Activated CD4-positive, alpha-beta T cell treated with anti-CD3 and anti-CD28 coated beads, Interleukin-2, amount 50 U/mL, for 24 hours (primary cell): ENCODE measurements at places on chromosomes 7 and 10.

GRCh38 chr10:17212802-17213221, 11.3 kb upstream of the TRDMT1 start:
- DNase-seq, result no peak

DNA sequence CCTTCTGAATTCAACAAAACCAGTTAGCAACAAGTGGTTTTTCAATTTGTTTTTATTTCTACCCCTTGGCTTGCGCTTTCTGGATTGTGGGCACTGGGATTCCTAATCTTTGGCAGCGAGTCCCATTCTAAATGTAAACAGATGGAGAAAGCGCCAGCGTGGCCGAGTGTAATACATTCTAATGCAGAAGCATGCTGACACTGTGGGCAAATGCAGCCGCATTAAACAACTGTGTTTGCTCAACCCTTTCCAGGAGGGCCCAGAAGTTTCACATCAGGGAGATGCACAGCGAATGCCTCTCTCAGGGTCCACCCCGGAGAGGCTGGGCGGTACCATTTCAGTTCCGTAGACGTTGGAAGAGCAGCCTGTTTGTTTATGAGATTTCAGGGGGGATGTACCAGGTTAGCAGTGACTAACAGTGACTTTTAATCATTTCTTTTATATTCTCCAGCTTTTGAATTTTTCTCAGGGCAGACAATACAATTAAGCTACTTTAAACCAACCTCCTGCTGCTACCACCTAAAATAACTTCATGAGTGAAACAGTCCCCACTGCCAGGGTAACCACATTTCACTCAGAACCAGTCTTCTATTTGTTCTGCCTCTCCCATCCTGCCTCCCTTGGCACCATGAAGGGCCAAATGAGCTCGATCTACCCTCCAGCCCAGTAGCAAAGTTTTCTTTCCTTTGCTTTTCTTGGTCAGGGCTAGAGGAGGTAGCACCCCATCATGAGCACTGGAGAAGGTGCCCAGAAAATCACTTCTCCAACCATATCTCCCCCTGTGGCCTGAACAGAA, 164.2 kb upstream of the ITGB1 start:
- DNase-seq, result no peak

DNA sequence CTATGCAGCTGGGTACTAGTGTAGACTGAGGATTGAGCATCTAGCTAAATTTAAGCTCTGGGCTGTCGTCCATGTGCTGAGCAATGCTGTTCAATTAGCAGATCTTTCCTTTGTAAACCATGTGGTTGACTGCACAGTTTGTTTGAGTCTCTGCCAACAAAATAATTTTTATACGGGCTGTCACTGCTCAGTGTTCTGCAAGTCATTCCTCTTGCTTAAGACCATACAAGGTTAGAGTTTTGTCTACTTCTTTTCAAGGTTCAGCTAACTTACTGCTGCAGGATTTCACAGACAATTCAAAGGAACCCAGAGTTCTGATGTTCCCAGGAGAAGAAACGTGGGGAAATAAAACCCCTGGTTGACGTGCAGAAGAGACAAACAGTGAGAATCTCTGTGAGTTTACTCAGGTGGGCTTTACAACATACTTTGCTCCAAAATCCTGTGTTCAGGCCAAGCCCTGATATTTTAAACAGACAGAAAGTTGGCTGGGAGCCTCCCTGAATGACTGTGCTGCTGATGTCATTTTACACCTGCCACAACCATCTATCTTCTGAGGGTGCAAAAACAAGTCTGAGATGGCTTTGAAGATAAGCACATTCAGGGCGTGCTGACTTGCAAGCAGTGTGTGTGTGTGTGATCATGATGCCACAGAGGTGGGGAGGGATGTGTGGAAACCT, 177.1 kb upstream of the SVIL start:
- no peak for DNase-seq

GRCh38 chr7:51007551-51008505, 225.1 kb upstream of the GRB10 start:
- no peak for DNase-seq

DNA sequence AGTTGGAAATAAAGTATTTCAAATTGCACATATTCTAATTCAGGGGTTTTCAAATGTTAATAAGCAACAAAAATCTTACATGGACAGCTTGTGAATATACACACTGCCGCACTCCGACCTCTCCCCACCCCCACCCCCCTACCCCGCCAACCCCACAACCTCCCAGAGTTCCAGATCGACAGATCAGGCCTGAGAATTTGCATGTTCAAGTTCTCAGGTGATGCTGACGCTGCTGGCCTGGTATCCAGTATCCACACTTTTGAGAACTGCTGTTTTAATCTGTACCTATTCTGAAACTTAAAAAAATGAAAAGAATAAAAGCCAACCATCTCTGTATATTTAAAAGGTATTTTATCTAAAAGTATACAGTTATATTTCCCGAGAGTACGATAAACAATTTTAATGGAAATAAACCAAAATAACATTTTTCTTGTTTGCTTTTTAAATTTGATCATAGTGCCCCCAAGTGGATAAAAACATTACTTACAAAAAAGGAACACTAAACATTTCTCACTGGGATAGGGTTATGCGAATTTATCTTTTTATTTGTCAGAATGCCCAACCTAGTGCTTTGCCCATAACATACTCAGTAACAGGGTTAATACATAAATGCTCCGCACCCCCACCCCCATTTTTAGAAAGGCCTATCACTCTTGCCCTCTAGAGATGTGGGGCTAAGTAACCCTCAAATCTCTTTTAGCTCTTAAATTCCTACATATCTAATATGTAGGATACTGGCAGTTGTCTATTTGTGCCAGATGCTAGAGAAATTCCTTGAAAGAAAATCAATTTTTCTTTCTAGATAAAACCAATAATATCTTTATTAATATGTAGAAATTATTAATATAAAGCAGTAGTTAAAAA, 166.3 kb downstream of the RNF133 start:
- no peak for DNase-seq

DNA sequence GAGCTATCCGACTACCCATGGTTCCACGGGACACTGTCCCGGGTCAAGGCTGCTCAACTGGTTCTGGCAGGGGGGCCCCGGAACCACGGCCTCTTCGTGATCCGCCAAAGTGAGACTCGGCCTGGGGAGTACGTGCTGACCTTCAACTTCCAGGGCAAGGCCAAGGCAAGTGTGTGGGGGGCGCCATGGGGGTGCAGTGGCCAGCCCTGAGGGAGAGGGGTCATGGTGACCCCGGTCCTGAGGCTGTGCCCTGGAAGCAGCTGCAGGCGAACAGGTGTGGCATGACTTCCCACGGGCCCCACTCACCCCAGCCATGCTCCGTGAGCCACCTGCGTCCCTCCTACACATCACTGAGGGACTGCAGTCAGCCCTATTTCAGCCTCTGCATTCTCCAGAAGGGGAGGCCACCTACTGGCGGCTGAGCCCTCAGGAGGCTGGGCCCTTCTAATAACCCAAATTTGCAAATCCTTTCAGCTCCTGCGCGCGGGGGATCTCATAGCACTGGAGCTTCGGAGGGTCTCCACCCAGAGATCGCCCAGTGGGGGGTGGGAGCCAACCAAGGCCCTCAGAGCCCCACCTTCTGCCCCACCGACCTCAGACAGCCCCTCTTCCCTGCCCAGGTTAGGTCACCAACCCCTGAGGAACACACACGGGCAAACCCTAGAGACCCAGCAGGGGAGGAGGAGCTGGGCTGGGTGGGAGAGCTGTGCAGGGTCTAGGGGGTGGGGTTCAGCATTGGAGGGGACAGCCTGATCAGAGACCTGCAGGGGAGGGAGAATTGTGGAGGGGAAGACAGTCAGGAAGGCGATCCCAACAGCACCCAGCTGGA, 30.8 kb downstream of the SH2B2 start:
- no peak for DNase-seq

DNA sequence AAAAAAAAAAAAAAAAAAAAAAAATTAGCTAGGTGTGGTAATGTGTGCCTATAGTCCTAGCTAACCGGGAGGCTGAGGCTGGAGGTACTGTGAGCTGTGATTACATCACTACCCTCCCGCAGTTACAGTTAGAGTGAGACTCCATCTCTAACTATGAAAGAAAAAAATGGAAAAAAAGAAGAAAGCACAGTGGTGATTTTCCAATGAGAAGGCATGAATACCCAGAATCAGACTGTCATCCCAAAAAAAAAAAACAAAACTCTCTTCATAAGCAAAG, 269.9 kb upstream of the MKLN1 start:
- DNase-seq, result no peak

GRCh38 chr10:5779730-5780129, 33.5 kb downstream of the GDI2 start:
- DNase-seq, result no peak

DNA sequence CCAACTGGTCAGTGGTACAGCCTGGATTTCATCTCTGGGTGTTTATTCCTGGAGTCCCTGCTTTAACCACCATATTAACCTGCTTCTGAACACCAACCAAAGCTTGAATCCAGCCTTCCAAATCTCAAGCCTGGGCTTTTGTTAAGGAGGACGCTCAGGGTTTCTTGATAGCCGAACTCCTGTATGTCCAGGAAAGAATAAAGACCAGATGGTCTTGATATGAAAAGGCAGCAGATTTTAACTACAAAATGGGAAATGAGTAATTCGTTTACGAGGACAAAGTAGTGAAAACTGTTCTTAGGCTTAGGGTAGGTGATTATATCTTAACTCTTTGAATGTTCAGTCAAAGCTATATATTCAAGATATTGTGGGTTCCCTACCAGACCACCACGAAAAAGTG, 129.1 kb upstream of the INSYN2A start:
- DNase-seq, result no peak

GRCh38 chr10:6035101-6035834, 26.9 kb downstream of the IL2RA start:
- no peak for DNase-seq

GRCh38 chr10:59891936-59892335, 14.4 kb downstream of the CCDC6 start:
- no peak for DNase-seq

- DNase-seq, result no peak
Observed at GRCh38 chr7:124914298-124914697, 15.3 kb downstream of the POT1 start.

- no peak for DNase-seq
Observed at GRCh38 chr10:50832171-50832751, 53.2 kb downstream of the A1CF start.

GRCh38 chr10:103890194-103890658, 27.8 kb downstream of the STN1 start:
- DNase-seq, result no peak

GRCh38 chr7:114439581-114439980, 25.0 kb downstream of the FOXP2 start:
- DNase-seq, result no peak
